ENCODE measurements at places on chromosomes 7 and 10.

GRCh38 chr10:121495719-121496118 is 102.5 kb downstream of the FGFR2 start:
- no peak for DNase-seq

- no peak for DNase-seq
Measured at GRCh38 chr10:17028798-17029197, 100.8 kb downstream of the CUBN start.

DNA sequence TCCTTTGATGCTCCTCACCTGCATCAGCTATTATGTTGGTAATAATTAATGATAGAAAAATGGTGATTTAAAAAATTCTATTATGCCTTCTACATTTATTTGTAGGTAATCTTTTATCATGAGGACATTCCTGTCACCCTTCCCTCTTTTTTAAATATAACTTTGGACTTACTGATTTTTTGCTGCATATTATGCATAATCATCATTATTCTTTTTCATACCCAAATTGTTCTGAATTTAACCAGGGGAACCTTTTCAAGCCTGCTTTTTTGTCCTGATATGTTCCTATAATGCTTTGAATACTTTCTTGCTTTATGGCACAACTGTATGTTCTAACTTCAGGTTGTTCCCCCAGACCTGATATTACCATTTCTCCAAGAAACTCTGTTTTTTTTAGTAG is 48.5 kb downstream of the TAX1BP1 start:
- no peak for DNase-seq

DNA sequence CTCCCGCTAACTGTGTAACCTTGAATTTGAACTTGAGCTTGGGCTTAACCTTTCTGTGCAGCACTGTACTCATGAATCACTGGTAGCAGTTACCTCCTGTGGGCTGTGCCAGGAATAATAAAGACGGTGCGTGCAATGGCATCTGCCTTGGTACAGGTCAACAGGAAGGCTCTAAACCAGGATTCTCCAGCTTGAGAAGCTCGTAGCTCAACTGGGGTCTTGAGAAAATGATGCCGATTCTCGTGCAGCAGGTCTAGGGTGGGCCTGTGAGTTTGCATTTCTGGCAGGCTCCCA is 112.5 kb upstream of the ANLN start:
- no peak for DNase-seq

All from Jurkat, Clone E6-1 (cell line).